Activated CD8-positive, alpha-beta T cell treated with anti-CD3 and anti-CD28 coated beads, Interleukin-2, amount 10 ng/mL, durations not matched to agents 7 days and 5 days (primary cell): ENCODE measurements at places on chromosomes 13 and 19. TPM values are rescaled to one million over a fixed set of nuclear protein-coding genes. Genes with fewer than 3 reads are reported as not detected.

DNA sequence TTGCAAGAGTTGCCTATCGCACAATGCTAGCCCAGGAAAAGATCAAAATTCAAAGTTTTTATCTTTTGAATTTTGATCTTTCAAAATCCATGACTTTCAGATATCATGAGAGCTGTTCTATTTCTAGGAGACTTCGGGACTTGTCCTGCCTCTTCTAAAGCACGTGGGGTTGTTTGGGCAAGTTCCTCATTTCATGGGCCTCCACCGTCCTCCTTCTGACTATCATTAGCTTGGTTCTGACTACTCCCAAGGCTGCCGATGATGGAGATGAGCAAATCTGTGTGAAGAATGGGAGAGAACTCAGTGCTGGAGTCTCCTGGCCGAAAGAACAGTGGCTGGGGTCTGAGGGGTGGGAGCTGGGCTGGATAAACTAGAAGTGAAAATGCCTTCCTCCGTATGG, 86.5 kb downstream of the COL4A1 start:
- no peak for DNase-seq
- H3K27ac ChIP-seq, result no peak overlapping the region
- no peaks in the 10 kb centered on the region for H3K36me3 ChIP-seq
- H3K27me3 ChIP-seq, result peaks cover 5% of the 10 kb centered on the region

GRCh38 chr13:64845110-64845509, 2385.0 kb downstream of the PCDH9 start:
- no peak overlapping the region for H3K27ac ChIP-seq
- no peak overlapping the region for H3K4me3 ChIP-seq
- no peaks in the 10 kb centered on the region for H3K27me3 ChIP-seq
- H3K36me3 ChIP-seq, result no peaks in the 10 kb centered on the region
- no peak for DNase-seq

DNA sequence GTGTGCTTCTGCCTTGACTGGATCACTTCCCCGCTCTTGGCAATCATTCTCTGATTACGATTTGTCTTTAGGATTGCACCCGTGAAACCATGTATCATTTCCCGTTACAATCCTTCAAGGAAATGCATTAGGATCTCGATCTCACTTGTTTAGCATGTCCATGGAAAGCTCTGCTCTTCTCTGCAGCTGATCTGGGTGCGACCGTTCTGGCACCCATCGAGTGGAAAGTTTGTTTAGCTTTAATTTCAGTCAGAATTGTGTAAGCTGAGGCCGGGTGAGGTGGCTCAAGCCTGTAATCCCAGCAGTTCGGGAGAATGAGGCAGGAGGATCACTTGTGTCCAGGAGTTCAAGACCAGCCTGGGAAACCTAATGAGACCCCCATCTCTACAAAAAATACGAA, 30.9 kb downstream of the NUMBL start:
- no peaks in the 10 kb centered on the region for H3K36me3 ChIP-seq
- DNase-seq, result no peak
- no peak overlapping the region for H3K27ac ChIP-seq
- H3K4me3 ChIP-seq, result no peak overlapping the region
- H3K4me1 ChIP-seq, result peaks cover 7% of the 10 kb centered on the region

Gene ERICH4
- total RNA-seq, result not detected

GRCh38 chr19:22622901-22623840, 11.0 kb upstream of the ZNF492 start:
- no peaks in the 10 kb centered on the region for H3K4me1 ChIP-seq
- no peak overlapping the region for H3K4me3 ChIP-seq

GRCh38 chr13:104206450-104207044, 1140.3 kb upstream of the SLC10A2 start:
- DNase-seq, result no peak
- H3K4me1 ChIP-seq, result no peaks in the 10 kb centered on the region
- no peaks in the 10 kb centered on the region for H3K36me3 ChIP-seq
- H3K4me3 ChIP-seq, result no peak overlapping the region
- H3K27ac ChIP-seq, result no peak overlapping the region

Gene CEACAM4
- not detected for total RNA-seq

GRCh38 chr13:51155776-51156515, 44.9 kb upstream of the C13orf42 start:
- no peak for DNase-seq
- H3K4me3 ChIP-seq, result no peak overlapping the region
- no peaks in the 10 kb centered on the region for H3K36me3 ChIP-seq
- H3K4me1 ChIP-seq, result no peaks in the 10 kb centered on the region
- no peak overlapping the region for H3K27ac ChIP-seq
- peaks cover 10% of the 10 kb centered on the region for H3K27me3 ChIP-seq

Gene FGF9
- 0.21 TPM for total RNA-seq

Gene LYPD3
- total RNA-seq, result 0.68 TPM

Gene FDX2
- total RNA-seq, result 8.2 TPM

GRCh38 chr13:31860002-31860401, 120.7 kb downstream of the RXFP2 start:
- H3K27ac ChIP-seq, result no peak overlapping the region
- no peaks in the 10 kb centered on the region for H3K36me3 ChIP-seq

Gene DLL3
- total RNA-seq, result 0.26 TPM

- H3K4me3 ChIP-seq, result no peak overlapping the region
- no peaks in the 10 kb centered on the region for H3K4me1 ChIP-seq
- no peak for DNase-seq
Measured at GRCh38 chr13:73684286-73684685, 449.9 kb downstream of the KLF12 start.

DNA sequence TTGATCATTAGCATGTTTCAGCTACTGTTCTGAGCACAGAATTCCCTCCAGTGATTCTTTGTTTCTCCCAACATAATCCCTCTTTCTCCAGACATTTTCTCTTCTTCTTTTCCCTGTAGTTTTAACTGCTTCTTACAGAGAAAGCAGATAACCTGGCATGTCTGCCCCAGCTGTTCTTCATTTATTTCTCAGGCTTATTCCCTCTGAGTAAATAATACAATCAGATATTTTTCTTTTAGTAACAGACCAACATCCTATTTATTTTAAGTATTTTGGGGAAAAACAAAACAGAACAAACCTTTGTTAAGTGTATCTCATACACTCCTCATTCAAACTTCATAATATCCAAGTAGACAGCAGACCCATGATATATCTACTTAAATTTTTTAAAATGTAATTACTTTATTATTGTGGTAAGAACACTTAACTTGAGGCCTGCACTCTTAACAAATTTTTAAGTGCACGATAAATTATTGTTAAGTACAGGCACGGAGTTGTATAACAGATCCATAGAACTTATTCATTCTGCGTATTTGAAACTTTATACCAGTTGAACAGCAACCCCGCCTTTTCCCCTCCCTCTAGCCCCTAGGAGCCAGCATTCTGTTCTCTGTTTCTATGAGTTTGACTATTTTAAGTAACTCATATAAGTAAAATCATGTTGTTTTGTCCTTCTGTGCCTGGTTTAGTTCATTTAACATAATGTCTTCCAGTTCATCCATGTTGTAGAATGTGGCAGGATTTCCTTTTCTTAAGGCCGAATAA, 540.0 kb downstream of the LMO7 start:
- H3K27me3 ChIP-seq, result no peaks in the 10 kb centered on the region
- no peak overlapping the region for H3K27ac ChIP-seq
- H3K4me3 ChIP-seq, result no peak overlapping the region
- no peaks in the 10 kb centered on the region for H3K4me1 ChIP-seq

DNA sequence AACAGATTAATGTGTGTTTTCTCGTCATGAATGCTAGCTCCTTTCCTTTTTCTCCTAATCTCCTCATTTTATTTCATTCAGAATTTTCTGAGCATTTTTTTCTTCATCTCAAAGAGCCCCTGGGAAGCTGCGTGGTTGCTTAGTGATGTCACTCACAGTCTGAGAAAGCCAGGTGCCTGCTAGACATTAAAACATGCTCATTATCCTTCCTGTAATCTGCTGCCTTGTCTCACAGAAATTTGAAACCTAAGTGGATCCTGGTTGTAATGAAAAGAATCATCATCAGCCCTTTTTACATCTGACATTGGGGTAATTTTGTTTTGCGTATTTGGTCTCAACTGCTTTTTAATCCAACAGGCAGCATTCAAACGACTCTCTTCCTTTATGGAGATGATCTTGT, 108.2 kb upstream of the RNF113B start:
- no peaks in the 10 kb centered on the region for H3K27me3 ChIP-seq
- no peak for DNase-seq
- H3K4me3 ChIP-seq, result no peak overlapping the region
- no peaks in the 10 kb centered on the region for H3K36me3 ChIP-seq

DNA sequence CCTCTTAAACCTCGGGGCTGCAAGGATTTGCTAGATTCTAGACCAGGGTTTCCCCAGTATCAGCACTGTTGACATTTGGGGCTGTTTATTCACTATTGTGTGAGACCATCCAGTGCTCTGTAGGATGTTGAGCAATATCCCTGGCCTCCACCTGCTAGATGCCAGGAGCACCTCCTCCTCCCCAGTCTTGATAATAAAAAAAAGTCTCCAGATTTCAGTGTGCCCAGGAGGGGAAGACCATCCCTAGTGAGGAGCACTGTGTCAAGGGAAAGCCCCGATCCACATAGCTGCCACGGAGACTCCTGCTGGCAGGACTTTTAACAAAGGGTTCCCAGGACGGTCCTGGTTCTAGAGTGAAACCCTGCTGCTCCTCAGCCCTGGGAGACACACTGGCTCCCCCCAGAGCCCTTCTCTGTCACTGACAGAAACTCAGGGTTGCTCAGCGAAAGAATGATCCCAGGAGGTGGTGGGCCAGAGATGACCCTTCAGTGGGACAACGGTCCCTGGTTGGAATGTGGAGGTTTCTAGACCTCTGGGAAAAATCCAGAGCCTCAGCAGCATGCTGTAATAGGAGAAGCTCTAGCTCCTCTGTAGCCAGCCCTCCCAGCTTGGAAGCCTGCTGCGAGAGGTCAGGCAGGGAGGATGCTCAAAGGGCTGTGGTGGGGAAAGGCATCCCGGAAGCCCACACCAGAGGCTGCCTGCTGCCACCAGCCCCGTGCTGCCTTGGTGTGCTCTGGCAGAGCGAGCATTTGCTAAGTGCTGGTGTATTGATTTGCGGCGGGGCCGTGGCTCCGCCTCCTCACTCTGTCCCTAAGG, 20.3 kb downstream of the LYL1 start:
- H3K36me3 ChIP-seq, result no peaks in the 10 kb centered on the region
- no peaks in the 10 kb centered on the region for H3K4me1 ChIP-seq
- DNase-seq, result no peak
- H3K4me3 ChIP-seq, result no peak overlapping the region
- peaks cover 5% of the 10 kb centered on the region for H3K27me3 ChIP-seq
- H3K27ac ChIP-seq, result no peak overlapping the region

DNA sequence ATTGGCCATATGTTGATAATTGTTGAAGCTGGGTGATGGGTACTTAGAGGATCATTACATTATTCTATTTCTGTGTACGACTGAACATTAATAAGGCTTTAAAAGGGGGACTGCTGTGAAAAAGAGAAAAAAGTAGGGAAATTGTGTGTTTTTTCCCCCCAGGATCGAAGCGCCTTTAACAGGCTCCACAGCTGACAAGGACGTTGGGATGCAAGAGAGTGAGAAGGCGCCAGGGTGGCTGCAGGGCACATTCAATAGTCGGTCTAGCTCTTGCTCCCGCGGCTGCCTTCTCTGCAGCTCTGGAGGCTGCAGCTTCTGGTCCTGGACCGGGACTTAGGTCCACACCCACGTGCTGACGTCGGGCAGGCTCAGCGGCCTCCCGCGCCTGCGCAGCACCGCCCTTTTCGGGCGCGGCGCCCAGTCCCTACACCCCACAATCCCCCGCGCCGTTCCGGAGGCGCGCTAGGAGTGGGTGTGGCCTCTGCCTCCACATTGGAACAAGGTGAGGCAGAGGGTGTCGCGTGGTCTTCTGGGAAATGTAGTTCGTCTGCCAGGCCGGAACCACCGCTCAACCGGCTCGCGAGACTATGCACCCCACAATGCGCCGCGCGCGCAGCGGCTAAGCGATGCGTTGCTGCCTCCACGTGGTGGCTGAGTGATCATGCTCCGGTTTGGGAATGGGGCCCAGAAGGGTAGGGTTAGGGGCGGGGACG, 4.9 kb upstream of the LRFN3 start:
- DNase-seq, result peak; percentile 100
- H3K27me3 ChIP-seq, result peaks cover 2% of the 10 kb centered on the region
- peak overlapping the region; percentile 74 for H3K4me3 ChIP-seq
- peaks cover 33% of the 10 kb centered on the region for H3K4me1 ChIP-seq
- H3K36me3 ChIP-seq, result no peaks in the 10 kb centered on the region

GRCh38 chr19:56839652-56840450, 675 bp downstream of the PEG3 start:
- H3K36me3 ChIP-seq, result peaks cover 19% of the 10 kb centered on the region
- H3K4me3 ChIP-seq, result no peak overlapping the region
- no peak overlapping the region for H3K27ac ChIP-seq
- peaks cover 3% of the 10 kb centered on the region for H3K27me3 ChIP-seq
- DNase-seq, result no peak

Gene PNMA8A
- not detected for total RNA-seq

DNA sequence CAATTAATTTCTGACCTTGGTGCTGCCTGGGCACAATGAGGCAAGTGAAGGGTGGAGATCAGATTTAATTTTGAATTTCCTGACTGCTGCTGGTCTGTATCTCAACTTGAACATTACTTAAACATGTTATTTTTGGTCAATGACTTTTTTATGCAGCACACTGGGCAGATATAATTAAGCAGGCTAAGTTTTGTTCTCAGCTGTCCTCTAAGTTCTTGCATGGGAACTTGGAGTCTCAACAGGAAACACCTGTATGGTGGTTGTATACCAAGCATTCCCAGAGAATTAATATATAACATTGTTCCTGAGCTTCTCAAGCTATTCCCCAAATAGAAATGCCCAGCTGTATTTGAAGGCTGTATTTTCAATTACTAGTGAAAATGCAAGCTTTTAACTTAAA, 113.5 kb upstream of the EDNRB start:
- H3K36me3 ChIP-seq, result no peaks in the 10 kb centered on the region
- no peak overlapping the region for H3K27ac ChIP-seq
- H3K4me1 ChIP-seq, result no peaks in the 10 kb centered on the region
- H3K27me3 ChIP-seq, result peaks cover 16% of the 10 kb centered on the region
- no peak overlapping the region for H3K4me3 ChIP-seq
- DNase-seq, result no peak

Gene SIGLEC5
- total RNA-seq, result not detected

Gene RAB3D
- total RNA-seq, result 7.9 TPM
